H1 (cell line): ENCODE measurements at places on chromosomes 12 and 14. TPM values are rescaled to one million over a fixed set of nuclear protein-coding genes. Genes with fewer than 3 reads are reported as not detected.

DNA sequence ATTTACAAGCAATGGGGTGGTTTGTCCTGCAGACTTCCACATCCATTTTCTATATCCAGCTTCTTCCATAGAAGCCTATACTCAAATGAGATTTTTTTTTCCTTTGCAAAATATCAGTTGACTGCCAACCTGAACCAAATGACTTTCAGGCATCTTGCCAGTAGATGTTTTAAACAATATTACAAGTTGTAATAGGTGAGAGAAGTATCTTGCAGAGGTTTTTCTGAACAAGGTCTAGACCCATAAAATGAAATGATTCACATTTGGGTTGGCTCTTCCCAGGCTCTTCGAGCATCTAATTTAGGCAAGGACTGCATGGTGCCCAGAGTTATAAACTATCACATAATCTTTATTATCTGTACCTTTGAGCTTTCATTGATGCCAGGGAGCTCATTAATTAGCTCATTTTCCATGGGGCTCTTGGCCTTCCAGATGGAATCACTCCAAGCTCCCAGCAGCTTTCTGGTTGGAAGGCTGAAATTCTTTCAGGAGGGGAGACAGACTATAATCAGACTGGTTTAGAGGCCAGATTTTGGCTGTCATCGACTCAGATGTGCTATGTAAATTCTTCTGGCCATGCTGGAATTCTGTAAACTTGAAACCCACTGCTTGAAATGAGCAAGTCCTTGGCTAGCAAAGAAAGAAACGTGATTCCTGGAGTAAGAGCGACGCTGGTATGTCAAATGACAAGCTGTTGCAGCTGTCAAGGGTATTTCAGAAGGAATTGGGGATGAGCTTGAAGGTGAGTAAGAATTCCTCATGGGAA is 32.2 kb upstream of the DICER1 start:
- no peak overlapping the region for H3K4me3 ChIP-seq
- no peaks in the 10 kb centered on the region for H3K36me3 ChIP-seq

The RIN3 gene
- total RNA-seq: 1.5 and 1.9 TPM in 2 replicates

DNA sequence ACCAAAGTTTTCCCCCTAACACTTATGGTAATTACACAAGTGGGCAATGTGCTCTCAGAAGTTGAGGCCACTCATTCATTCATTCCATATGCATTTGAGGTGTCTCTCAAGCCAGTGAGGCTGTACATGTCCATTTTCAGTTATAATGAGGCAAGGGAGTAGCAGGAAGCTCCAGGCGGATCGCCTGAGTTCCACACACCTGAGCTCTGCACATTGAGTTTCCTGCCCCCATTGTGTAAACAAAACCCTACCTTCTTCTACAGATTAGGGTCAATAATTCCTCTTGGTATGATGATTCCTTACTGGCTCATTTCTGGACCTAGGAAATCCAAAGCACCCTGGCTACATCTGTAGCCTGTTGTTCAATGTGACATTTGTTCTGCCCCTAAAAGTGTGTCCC is 555.3 kb downstream of the MED13L start:
- no peaks in the 10 kb centered on the region for H3K36me3 ChIP-seq
- no peaks in the 10 kb centered on the region for H3K4me1 ChIP-seq
- H3K27ac ChIP-seq: no peak overlapping the region
- no peaks in the 10 kb centered on the region for H3K27me3 ChIP-seq
- DNase-seq: no peak

GRCh38 chr12:42484996-42485395 is 104.5 kb downstream of the PRICKLE1 start:
- DNase-seq: no peak
- no peak overlapping the region for H3K4me3 ChIP-seq
- peaks cover 11% of the 10 kb centered on the region for H3K4me1 ChIP-seq
- H3K27me3 ChIP-seq: no peaks in the 10 kb centered on the region

GRCh38 chr14:103031956-103032355 is 25.4 kb downstream of the CDC42BPB start:
- no peak for DNase-seq
- no peaks in the 10 kb centered on the region for H3K27me3 ChIP-seq
- H3K36me3 ChIP-seq: no peaks in the 10 kb centered on the region
- no peak overlapping the region for H3K27ac ChIP-seq
- H3K4me1 ChIP-seq: no peaks in the 10 kb centered on the region
